H4 (cell line): ENCODE measurements at places on chromosomes 16 and 17. TPM values are rescaled to one million over a fixed set of nuclear protein-coding genes. Genes with fewer than 3 reads are reported as not detected.

The KDM8 gene
- total RNA-seq = 3.6 and 5.0 TPM in 2 replicates

DNA sequence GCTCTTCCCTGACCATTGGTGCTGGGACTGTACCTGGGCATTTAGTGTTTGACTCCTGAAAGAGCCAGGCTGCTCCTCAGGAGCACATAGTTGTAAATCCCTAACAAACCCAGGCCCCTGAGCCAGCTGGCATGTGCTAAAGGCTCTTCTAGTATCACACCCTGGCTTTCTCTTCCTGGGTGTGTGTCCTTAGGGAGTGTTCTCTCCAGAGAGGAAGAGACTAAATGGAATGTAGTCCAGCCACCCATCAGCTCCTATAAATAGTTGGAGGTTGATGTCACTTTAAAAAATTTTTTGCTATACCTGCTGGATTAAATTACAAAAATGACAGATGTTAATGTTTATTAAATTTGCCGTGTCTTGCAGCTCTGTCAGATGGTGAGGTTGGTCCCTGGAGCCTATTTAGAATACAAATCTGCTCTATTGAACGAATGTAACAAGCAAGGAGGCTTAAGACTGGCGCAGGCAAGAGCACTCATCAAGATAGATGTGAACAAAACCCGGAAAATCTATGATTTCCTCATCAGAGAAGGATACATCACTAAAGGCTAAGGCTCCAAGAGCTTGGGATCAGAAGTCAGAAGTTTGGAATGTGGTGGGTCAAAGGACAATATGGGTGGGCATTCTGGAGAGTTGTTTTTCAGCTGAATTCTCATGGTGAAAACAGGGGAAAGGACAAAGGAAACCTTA is 13.1 kb upstream of the DUSP14 start:
- DNase-seq = no peak

DNA sequence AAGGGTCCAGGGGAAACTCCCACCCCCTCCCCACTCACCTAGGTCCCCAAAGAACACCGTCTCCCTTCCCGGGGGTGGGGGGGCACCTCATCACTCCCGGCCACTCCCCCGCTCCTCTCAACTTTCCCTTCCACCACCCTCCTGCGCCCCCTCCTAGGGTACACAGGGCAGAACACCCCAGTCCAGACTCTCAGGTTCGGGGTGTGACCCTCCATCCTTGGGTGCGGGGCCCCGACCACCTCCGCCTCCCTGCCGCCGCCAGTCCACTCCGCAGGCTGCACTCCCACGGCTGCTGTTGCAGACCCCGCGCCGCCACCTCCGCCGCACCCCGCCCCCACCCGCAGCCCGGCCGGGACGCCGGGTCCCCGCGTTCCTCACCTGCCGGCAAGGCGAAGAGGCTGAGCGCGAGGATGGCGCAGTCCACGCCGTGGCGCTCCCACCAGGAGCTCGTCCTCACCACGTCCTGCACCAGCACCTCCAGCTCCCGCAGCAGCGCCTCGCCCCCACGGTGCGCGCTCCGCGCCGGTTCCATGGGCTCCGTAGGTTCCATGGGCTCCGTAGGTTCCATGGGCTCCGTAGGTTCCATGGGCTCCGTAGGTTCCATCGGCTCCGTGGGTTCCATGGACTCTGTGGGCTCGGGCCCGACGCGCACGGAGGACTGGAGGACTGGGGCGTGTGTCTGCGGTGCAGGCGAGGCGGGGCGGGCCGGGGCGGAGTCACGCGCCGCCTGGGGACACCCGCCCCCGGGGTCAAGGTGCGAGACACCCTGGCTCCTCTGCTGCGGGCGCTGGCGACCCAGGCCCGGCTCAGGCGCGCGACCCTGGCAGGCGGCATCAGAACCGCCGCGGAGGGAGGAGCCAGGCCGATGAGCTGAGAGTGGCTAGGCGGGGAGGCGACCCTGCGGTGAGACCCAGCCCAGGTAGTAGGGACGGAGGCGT is at the start of gene FADS6:
TSS of gene FADS6 (minus strand) at position 660 of the 938 bp plus-strand sequence. CDS start at position 622, 38 bp downstream.
- no peak for DNase-seq

- DNase-seq = no peak
Measured at GRCh38 chr16:84354306-84354705, 14.0 kb upstream of the ATP2C2 start.

- DNase-seq = no peak
Measured at GRCh38 chr17:4318186-4318585, 48.3 kb downstream of the UBE2G1 start.

DNA sequence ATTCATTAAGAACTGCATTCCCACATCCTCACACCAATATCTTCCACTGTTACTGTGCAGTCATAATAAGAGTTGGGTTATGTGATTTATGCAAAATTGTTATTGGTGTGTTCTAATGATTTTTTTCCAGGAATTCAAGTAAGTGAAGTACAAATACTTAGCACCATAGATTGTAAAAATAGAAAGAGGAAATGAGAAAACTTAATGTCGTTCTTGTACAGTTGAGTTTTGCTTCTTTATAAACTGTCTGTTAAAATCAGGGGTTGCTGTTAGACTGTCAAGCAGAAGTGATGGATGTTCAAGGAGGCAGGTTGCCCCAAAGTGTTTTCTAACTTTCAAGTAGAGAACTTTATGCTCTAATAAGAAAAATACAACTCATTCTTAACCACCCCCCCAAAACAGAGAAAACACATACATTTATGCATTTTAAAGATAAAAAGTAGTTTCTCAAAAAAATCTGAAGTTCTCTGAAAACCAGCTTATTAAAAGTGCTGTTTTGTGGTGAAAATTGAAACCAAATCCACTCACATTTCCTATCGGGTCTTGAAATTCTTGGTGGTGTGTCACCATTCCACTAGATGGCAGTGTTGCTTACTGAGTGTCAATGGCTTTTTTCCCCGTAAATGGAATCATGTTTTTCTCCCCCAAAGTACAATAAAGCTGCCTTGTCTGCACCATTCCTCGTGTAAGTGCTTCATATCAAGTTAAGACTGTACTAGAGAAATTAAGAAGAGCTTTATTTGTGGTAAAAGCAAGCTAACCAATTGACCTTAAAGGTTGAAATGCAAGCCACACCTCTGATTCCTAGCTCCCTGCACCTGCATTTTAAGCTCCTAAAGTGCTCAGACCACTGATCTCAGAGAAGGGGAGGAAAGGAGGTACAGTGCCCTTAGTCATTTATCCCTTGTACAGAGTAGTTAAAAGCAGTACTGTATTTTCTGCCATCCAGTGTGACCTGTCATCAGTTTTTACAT is 4.7 kb upstream of the IGSF6 start:
- peak; percentile 51 for DNase-seq
